ENCODE measurements at places on chromosomes 4 and X.

GRCh38 chrX:129139837-129140598 lies 383.3 kb downstream of the SMARCA1 start:
- no peak for DNase-seq

GRCh38 chr4:79574741-79575451 lies 166.9 kb upstream of the GK2 start:
- DNase-seq, result no peak

GRCh38 chr4:79862821-79863220 lies 210.2 kb downstream of the ANTXR2 start:
- no peak for DNase-seq

GRCh38 chrX:30580641-30581040 lies 3.1 kb upstream of the TASL start:
- no peak for DNase-seq

DNA sequence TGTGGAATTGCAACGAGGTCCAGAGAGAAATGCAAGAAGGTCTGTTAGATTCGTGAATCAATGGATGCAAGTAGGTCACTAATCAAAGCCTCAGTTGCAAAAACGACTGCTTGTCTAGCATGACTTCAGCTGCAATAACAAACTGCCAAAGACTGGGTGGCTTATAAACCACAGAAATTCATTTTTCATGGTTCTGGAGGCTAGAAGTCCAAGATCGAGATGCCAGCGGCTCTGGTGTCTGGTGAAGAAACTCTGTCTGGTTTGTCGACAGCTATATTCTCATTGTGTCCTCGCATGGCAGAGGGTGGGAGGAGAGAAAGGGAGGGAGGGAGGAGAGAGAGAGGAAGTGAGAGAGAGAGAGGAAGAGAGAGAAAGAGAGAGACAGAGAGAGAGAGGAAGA lies 114.7 kb downstream of the MXRA5 start:
- no peak for DNase-seq

DNA sequence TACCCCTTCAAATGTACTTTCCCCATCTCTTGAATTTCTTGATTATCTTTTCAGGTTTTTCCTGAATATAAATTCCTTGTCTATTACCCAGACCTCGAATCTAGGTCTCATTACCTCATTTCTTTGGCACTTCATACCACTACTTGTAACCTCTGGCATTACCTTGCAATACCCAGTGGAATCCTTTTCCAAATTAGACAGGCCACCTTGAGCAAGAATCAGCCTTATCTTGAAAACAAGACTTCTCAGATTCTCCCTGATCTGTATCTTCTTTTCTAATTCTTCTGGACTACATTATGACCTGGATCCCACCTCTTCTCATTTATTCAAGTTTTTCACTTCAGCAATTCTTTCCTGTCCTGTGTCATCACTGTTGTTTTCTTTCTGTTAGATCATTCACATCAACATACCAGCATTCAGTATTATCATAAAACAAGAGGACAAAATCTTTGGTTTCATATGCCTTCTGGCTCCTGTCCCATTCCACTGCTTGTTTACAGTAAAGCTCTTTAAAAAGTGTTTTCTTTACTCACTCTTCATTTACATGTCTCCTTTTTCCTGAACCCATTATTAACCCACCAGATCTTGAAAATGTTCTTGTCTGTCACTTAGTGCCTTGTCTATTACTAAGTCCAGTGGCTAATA lies 275.6 kb upstream of the HS3ST1 start:
- no peak for DNase-seq

GRCh38 chr4:143506031-143506430 lies 7.5 kb upstream of the SMARCA5 start:
- no peak for DNase-seq

DNA sequence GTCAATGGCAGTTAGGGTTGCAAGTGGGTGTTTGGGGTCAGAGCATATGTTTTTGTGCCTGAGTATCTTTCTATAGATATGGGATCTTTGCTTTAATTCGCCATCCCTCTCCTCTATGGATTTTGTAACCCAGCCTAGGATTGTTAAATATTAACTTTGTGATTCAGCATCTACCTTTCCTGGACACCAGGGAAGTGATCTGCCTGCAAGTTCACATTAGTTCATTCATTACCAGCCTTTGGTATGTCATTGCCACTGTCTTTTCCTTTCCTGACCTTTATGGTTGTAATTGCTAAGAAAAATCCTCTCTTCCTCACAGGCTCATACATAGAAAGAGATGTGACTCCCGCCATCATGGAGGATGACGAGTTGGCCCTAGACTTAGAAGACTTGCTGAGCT lies 73.8 kb downstream of the KIT start:
- no peak for DNase-seq

Measured in stimulated activated CD4-positive, alpha-beta T cell treated with anti-CD3 and anti-CD28 coated beads, Interleukin-2, amount 100 ng/mL, for 48 hours (primary cell).